T-helper 17 cell (primary cell): ENCODE measurements at places on chromosomes 1 and 21.
A peak's percentile ranks its signal among the peaks of the same experiment; 100 is the strongest.

GRCh38 chr1:30110846-30111245 is 612.5 kb downstream of the MATN1 start:
- DNase-seq: no peak

GRCh38 chr21:37737507-37737906 is 178.8 kb downstream of the KCNJ6 start:
- no peak for DNase-seq

DNA sequence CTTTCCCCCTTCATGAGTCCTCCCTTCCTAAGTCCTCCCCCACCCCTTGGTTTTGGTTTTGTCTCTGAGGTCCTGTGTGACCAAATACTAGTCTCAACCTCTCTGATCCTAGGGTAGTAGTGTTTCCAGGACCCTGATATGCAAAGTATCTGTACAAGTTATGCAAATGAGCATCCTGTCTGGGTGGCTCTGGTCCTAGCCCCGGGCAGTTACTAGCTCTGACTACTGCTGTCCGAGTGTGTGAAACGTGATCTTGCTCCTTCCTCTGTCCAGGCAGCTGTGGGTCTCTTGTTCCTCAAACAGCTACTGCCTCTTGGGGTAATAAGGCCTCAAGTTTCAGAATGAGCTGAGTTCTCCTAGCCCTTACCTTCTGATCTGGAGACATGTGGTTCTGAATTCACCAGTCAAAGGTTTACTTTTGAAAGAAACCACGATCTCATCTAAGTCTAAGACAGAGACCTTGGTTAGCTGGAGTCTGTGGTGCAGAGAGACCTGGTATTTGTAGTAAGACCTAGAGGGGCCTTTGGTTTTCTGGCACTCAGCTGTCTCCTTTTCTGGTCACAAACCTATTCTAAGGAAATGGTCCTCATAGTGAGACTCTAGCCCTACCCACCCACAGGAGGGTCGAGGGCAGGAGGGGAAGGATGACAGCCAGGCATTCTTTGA is 31.0 kb upstream of the IL19 start:
- DNase-seq: no peak

DNA sequence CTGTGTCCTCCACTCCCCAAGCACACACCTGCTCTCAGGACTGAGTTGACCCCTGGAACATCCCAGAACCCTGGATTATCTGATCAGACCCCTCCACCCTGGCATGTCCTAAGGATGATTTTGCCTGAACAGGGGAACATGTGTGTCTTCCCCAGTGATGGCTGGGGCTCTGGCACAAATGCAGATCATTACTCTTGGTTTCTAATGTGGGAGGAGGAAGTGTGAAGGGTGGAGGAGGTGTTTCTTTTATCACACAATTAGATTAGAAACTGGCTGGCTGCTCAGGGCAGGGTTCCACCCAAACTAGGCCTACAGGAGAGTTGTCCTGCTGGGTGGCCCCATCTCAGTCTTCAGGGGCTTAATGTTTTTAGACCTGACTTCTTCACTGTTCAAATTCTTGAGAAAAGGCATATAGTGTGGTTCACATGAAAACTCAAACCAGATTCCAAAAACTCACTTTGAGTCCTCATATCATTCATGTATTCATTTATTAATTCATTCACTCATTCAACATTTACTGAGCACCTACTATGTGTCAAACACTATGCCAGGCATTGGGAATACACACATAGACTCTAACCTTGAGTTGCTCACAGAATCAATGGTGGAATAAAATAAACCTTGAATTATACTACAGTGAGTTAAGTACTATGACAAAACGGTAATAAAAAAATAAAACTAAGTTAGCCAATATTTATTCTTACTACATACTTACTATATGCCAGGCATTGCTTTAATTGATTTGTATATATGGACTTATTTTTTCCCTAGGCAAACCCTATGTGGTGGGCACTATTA is 221.8 kb upstream of the JUN start:
- no peak for DNase-seq

DNA sequence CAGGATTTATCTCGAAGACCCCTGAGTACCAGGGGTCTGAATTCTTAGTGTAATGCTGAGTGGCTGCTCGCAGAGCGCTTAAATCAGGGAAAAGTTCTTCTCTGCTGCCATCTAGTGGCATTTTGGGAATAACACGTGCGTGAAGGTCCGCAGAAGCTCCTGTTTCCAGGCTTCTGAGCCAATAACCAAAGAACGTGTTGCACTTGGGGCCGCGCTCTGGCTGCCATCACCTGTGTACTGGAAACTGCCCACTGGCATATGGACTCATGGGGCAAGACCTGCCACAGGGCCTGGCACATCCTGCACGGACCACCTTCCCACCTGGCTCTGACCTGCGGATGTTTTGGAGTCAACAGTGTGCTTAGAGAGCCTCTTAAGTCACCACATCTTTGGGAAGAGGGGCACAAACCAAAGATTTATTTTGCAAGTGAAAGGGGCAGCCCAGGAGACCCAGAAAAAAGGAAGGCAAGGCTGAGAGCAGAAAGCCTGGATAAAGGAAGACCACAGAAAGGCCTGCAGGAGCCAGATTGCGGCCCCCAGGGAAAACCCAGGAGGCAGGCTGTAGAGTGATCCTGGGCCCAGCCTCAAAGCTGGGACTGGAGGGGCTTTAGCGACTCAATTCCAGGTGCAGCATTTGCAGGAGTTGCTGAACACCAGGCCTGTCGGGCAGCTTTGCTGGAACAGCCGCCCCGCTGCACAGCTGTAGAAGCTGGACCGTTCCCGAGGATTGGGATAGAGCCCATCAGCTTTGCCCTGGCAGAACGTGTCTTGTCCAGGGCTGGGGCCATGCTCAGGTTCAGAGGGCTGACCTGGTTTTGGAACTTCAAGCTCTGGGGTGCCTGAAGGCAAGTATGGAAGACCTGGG is 13.0 kb downstream of the CHIT1 start:
- no peak for DNase-seq

- DNase-seq: no peak
Observed at GRCh38 chr1:29166291-29166878, 15.3 kb downstream of the SRSF4 start.

DNA sequence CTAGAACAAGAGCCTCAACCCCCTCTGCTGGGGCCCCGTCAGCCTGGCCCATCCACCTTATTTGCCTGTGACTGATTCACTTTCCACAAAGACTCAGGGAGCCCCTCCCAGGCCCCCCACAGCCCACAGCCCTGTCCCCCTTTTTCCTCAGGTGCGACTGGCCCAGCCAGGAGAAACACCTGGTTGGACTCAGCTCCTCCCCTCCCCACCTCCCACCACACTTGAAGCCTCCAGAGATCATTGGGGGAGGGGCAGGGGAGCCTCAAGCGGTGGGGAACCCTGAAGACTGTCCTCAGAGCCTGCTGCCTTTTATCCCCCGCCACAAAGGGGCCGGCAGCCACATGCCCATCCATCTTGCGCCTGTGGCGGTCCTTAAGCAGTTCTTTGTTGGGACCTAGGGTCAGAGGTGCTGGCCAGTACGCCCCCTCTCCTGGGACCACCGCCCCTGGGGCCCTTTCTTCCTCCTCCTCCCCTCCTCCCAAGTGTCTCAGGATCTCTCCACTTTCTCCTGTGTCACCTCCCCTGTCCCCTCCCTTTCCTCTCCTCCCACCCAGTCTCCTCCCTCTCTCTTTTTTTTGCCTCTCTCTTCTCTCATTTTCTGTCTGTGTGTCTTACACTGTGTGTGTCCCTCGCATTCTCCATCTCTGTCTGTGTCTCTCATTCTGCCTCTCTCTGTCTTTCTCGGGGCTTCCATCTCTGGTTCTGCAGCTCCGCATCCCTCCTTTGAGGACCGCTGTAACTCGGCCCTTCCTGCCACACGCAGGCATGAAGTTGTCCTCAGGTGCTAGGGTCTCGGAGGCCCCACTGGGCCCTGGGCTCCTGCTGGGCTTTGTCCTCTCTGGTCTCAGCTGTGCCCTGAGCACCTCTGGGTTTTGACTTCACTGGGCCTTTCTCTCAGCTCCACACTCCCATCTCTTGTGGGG is 12.2 kb downstream of the CRABP2 start:
- DNase-seq: no peak

- no peak for DNase-seq
Observed at GRCh38 chr1:116923421-116923820, 13.7 kb downstream of the PTGFRN start.

DNA sequence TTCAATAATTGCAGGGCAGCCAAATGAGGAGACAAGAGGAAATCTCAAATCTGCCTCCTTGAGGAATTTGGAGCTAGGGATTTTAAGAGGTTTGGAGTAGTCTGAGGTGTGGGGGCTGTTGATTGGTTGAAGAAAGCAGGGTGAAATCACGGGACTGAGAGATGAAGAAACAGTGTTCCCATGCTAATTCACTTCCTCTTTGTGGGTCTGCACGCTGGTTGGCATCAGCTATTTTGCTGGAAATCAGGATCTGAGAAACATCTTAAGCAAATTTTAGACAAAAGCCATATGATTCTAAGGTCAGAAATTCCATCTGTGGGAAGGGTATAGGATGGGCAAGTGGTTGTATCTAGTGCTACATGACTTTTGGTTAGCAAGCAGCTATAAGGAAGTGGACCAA is 107.1 kb upstream of the PAXBP1 start:
- no peak for DNase-seq

DNA sequence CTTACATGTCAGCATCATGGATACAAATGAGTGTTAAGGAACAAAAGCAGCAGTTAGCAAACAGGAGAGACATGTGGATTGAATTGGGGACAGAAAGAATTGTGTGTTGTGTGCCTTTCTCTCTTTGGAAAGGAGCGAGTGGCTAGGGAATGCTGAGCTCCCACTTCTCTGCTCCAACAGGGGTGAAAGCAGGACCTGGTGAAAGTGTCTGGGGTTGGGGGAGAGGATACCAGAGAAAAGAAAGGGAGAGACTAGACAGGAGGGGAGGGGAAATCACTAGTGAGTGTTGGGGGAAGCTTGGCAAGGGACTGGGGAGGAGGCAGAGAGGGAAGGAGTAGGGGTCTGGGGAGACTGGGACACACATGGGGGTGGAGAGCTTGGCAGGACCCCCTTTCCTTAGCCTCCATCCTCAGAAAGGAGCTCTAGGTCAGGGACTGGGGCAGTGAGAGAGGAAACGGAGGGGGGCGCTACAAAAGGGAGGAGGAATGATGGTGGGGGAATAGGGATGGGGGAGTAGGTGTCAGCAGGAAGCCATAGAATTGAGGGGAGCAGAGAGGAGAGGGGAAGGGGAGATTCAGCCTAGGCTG is 2.2 kb downstream of the KIRREL1 start:
- DNase-seq: no peak

- no peak for DNase-seq
Observed at GRCh38 chr1:243756529-243756928, 93.5 kb downstream of the AKT3 start.

DNA sequence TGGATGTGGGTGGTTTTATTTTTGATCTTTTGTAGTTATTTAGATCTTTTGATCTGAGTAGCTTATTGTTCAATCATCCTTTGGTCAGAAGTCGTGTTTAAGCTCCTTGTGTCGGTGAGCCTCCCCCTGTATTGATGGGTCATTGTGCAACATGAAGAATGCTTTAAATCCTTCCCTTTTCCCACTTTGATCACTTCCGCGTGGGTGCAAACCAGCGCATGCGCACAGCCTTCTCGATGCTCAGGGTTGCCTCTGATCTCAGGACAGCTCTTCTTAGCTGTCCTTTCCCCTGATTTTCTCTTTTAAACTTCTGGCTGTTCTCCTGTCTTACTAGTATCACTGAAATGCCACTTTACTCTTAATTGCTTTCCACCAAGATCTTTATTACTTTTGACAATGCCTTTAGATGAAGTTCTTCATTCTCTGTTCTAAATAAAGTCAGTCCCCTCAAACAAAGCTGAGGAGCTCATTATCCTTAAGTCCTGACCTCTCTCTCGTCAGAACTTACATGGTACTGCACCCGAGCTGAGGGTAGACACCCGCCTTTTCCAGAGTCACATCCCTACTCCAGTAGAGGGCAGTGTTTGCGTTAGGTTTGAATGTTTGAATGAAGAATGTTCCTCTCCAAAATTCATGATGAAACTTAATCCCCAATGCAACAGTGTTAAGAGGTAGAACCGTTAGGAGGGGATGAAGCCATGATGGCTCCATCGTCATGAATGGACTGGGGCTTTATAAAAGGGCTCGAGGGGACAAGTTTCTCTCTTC is 547.9 kb upstream of the TMPRSS15 start:
- no peak for DNase-seq

DNA sequence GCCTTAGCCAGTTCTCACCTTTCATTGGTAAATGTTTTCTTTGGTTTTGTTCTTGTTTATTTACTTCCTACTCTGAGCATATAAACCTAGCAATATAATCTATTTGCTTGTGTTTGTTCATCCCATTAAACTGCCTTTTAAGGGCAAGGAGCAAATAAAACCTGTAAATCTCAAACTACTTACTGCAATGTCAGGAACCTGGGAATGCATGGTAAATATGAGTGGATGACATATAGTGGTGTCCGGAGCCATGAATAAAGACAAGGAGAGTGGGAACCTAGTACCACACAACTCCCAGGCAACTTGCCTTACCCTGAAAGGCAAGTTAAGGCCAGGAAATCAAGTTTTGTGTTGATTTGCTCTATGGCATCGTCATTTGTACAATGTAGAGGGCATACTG is 1133.7 kb upstream of the NCAM2 start:
- no peak for DNase-seq

DNA sequence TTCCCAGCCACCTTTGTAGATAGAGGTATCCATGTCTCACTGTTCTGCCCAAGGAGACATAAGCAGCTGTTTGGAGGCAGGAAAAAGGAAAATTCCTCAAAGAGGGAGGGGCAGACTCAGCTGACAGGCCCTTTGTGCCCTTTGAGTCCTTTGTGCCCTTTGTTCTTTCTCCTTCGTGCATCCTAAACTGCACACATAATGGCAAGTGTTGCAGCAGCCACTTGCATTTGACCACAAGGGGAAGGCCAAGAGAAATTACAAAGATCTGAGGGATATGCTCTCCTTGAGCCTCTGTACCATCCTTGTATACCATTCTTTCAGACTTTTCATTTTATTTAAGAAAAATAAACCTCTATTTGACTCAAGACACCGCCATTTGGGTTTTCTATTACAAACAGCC is 71.8 kb upstream of the PKN2 start:
- DNase-seq: no peak

GRCh38 chr1:160628799-160629263 is 18.0 kb downstream of the SLAMF1 start:
- DNase-seq: no peak

DNA sequence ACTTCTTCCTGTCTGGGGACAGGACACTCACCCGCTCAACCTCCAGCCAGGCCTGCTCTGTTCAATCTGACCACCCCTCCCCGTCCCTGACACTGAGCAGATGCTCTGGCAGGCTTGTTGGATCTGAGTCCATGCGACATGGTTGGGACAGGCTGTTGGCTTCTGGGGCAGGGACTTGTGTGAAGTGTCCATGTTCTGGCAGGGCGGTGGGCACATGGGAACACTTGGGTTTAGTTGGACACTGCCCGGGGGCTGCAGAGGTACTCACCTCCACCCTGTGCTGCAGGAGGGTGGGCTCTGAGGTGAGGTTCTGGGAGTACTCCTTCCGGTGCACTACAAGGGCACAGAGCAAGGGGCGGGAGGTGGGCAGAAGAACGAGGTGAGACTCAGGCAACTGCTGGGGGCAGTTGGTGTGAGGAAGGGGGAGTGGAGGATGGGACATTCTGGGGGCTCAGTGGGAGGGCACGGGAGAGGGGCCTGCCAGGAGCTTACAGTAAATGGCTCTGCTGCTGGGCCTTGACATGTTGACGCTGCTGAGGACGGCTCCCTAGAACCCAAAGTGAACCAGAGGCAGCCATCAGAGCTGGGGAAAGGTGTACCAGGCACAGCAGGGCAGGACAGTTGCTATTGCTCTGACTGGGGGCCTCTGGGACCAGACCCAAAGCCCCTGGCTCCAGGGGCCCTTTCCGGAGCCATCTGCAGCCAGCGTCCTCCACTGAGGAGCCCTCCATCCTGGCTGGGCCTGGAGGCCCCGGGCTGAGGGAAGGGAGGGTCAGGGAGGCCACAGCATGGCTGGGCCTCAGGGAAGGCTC is 2.3 kb downstream of the EPS8L3 start:
- peak; percentile 4 for DNase-seq
